Omental fat pad (tissue), 4 donors: ENCODE measurements at places on chromosomes 7 and 10.

DNA sequence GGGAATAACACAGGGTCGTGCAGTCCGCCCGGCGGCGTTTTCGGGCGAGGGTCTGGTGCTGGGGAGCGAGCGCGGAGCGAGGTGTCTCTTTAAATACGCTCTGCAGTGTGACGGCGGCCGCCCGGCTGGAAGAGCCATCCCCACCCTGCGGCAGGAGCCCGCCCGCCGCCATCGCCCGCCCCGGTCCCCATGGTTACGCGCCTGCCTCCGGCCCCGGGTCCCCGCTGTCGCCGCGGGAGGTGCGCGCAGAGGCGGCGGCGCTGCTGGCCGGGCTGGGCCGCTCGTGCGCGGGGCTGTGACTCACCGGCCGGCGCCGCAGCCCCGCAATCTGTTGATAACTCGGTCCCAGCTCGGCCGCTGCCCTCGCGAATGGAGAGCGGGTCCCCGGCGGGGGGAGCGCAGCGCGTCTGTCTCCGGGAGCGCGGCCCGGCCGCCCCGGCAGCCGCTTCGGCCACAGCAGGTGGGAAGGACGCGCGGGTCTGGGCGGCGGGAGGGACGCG lies at the start of gene ADGRA1:
Gene ADGRA1, plus strand, starts transcription at position 246 of the 500 bp plus-strand sequence. CDS start 986 bp downstream, outside the sequence.
- no peak for DNase-seq

GRCh38 chr10:22598478-22598877 lies 115.9 kb downstream of the PIP4K2A start:
- no peak for DNase-seq

DNA sequence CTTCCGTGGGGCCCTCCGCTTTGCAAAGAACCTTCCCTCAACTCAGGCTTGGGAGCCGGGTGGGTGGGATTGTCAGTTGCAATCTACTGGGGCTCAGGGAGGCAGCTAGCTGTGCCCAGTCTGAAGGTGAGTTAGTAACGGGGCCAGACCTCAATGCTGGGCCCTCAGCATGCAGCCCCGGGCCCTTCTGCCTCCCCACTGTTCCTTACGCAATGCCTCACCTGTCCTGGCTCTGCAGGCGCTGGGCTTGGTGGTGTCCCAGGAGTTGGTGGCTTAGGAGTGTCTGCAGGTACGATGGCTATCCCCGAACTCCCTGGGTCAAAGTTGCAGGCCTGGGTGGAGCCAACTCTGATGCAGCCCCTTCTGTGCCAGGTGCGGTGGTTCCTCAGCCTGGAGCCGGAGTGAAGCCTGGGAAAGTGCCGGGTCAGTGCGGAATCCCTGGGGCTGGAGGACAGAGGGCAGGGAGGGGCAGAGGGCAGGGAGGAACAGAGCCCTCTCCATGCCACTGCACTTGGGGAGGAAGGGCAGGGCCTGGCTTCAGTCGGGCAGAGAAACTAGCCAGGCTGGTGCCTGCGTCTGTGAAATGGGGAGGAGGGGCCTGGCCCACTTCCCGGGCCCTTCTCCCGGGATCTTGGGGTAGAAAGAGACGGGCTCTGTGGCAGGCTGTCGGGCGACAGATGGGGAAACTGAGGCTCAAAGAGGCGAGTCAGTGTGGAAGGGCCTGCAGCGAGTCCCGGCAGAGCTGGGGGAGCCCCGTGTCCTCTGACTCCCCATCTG lies 15.0 kb downstream of the ELN start:
- DNase-seq = no peak

DNA sequence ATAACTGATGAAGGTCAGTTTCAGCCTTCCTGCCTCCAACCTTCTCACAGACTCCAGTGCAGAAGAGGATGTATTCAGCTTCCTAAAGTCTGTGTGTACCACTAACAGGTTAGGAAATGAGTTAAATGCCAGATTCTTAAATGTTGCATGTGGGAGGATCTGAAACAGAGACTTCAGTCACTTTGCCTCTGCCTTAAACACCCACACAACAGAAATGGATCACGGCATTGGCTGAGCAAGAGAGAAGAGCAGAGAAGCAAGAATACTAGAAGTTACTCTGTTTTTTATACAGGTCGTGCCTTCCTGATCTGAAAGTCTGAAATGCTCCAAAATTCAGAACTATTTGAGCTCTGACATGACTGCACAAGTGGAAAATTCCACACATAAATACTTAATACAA lies 98.9 kb upstream of the ARHGAP21 start:
- no peak for DNase-seq
